Common myeloid progenitor, CD34-positive (primary cell): ENCODE measurements at places on chromosomes 3 and 15.

DNA sequence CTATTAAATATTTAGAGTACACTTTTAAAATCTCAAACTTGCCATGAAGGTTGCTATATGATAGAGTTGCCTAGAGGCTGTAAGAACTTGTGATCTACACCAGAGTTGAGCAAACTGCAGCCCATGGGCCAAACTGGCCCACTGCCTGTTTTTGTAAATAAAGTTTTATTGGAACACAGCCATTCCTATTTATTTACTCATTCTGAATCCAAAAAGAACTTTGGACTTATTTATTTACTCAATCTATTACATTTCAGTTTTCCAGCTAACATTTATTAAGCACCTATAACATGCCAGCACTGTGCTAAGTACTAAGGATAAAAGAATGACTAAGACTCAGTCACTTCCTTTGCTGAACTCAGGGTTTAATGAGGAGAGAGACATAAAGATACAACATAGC, 403.6 kb downstream of the ERC2 start:
- no peak for DNase-seq

- no peak for DNase-seq
Observed at GRCh38 chr3:197446700-197447056, 109.1 kb downstream of the BDH1 start.

- no peak for DNase-seq
Observed at GRCh38 chr15:91007266-91007665, 12.9 kb upstream of the PRC1 start.

GRCh38 chr15:77185242-77185785, 114.4 kb upstream of the TSPAN3 start:
- DNase-seq = no peak

- DNase-seq = no peak
Observed at GRCh38 chr15:73601451-73602445, 31.4 kb downstream of the NPTN start.

GRCh38 chr3:172726380-172726779, 15.5 kb upstream of the NCEH1 start:
- DNase-seq = no peak

- no peak for DNase-seq
Observed at GRCh38 chr15:67146234-67146633, 80.8 kb downstream of the SMAD3 start.

DNA sequence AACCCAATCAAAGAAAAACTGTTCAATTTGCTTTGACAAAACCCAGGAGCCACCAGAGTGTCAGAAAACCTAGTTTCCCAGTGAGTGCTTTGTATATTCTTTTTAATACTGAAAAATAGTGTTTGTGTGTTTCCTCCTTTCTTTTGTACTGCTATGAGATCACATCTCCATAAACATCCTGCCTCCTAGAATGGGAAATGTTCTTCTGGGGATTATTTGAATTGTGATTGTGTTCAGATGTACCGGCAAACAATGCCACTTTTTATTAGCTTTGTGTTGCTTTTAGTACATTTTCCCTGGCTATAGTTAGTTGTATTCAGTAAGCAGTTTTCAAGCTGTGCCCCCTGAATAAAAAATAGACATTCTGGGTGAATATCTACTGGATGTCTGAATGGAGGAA, 148.0 kb upstream of the NR2E3 start:
- no peak for DNase-seq

DNA sequence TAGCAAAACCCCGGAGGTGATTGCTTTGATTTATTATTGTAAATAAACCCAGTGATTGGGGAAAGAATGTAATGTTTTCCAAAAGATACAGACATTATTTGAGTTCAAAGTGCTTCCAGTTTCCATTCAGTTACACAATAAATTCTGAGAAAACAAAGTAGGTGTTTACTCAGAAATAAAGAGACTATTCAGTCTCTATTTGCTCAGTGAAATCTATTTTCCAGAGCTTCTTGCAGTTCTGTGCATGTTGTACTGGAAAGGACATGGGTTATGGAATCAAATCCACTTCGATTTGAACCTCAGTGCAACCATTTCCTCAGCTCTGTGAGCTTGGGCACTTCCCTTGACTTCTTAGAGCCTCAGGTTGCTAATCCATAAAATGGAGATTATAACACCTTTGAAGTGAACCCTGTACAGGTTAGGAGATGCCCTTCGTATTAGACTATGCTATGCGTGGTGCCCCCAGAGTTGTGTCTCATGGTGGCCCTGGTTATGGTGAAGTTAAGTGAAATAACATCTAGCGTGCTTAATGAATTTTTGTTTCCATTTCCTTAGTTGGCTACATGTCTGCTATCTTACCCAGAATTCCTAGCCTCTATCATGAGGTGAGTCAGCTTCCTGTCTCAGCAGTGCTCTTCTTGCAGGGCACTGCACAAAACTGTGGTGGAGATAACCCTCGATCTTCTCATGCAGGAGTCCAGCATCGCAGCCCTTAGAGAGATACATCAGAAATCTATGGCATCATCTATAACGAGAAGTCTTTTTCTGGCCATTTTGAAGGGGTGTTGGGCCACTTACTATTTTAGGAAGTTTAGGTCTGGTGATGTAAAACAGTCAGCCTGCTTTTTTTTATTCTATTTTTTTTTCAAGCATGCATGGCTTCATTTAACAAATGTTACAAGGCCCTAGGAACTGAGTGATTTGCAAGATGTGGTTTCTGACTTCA, 97.7 kb downstream of the RPL39L start:
- DNase-seq = peak; percentile 73
